ENCODE measurements at places on chromosomes 7 and 10. TPM values are rescaled to one million over a fixed set of nuclear protein-coding genes. Genes with fewer than 3 reads are reported as not detected.

NPTX2 gene
- total RNA-seq, result 0.97 TPM

TSPAN15 gene
- not detected for total RNA-seq

CYP2C19 gene
- total RNA-seq, result not detected

OR13A1 gene
- total RNA-seq, result not detected

ABCC2 gene
- total RNA-seq, result under 0.01 TPM

STAMBPL1 gene
- 22.4 TPM for total RNA-seq

LRRC18 gene
- not detected for total RNA-seq

FGFBP3 gene
- 0.32 TPM for total RNA-seq

TET1 gene
- 2.1 TPM for total RNA-seq

POLR2J gene
- total RNA-seq, result 15.5 TPM

ASZ1 gene
- not detected for total RNA-seq

MCMBP gene
- 53.7 TPM for total RNA-seq

SSC4D gene
- total RNA-seq, result not detected

- peaks cover 4% of the 10 kb centered on the region for H3K27me3 ChIP-seq
- no peaks in the 10 kb centered on the region for H3K4me1 ChIP-seq
- H3K4me3 ChIP-seq, result 0 out of 2 replicates have a peak overlapping the region, but pooled peaks have one; percentile 15
- no peak for DNase-seq
- H3K36me3 ChIP-seq, result no peaks in the 10 kb centered on the region
Observed at GRCh38 chr10:84257343-84258020, 12.6 kb downstream of the RGR start.

- DNase-seq, result no peak
- peak overlapping the region; percentile 99 for H3K4me3 ChIP-seq
- peaks cover 42% of the 10 kb centered on the region for H3K36me3 ChIP-seq
- H3K4me1 ChIP-seq, result peaks cover 16% of the 10 kb centered on the region
Observed at GRCh38 chr10:125721035-125721434, 1.5 kb downstream of the EDRF1 start.

DNA sequence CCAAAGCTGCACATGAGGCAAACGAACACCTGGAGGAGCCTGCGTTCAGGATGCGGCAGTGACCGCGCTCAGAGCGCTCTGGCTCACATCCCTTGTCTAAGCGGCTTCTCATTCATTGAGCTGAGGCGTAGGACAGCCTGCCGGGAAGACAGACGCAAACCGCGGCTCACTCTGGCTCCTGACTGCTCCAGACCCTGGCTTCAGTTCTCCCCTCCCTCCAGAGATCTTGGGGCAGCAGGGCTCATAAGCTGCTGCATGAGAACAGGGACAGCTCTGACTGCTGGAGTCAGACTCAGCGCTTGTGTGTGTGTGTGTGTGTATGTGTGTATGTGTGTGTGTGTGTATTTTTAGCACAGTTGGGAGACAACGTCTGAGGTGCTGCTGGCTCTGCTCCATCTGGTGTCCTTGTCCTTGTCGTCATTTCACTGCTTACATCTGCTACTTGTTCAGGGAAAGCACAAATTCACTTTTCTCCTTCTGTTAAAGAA lies 15.8 kb upstream of the LYZL2 start:
- H3K27ac ChIP-seq, result no peak overlapping the region
- H3K36me3 ChIP-seq, result no peaks in the 10 kb centered on the region
- no peaks in the 10 kb centered on the region for H3K27me3 ChIP-seq
- no peaks in the 10 kb centered on the region for H3K4me1 ChIP-seq

- no peaks in the 10 kb centered on the region for H3K36me3 ChIP-seq
- no peaks in the 10 kb centered on the region for H3K4me1 ChIP-seq
- peak; percentile 37 for DNase-seq
- H3K4me3 ChIP-seq, result no peak overlapping the region
- peak overlapping the region; percentile 31 for H3K27ac ChIP-seq
Observed at GRCh38 chr7:40843338-40843985, 708.7 kb downstream of the SUGCT start.

DNA sequence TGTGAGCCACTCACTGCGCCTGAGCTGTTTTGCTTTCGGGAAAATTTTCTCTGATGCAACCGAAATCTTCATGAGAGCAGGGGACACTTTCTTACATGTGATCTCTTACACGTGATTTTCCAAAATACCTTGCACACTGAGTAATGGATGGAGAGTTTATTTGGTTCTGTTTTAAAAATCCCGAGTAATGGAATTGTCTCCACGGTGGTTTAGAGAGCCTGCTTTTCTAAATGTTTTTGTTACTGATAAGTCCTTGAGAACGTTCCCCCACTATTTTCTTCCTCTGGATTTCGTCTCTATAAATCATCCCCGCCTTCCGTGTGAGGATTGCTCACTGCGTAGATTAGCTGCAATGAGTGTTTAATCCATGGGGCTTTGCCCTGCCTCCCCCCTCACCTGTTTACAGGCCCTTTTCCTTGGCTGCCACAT lies 25.7 kb downstream of the CAMK1D start:
- no peaks in the 10 kb centered on the region for H3K36me3 ChIP-seq
- no peak overlapping the region for H3K27ac ChIP-seq
- H3K27me3 ChIP-seq, result no peaks in the 10 kb centered on the region
- no peak for DNase-seq
- H3K4me1 ChIP-seq, result no peaks in the 10 kb centered on the region

GRCh38 chr10:86391986-86392722 lies 25.6 kb upstream of the GRID1 start:
- H3K36me3 ChIP-seq, result no peaks in the 10 kb centered on the region
- no peak overlapping the region for H3K27ac ChIP-seq
- no peak overlapping the region for H3K4me3 ChIP-seq
- no peak for DNase-seq
- H3K27me3 ChIP-seq, result peaks cover 43% of the 10 kb centered on the region

GRCh38 chr7:13949445-13949844 lies 40.0 kb downstream of the ETV1 start:
- no peaks in the 10 kb centered on the region for H3K36me3 ChIP-seq
- no peak overlapping the region for H3K27ac ChIP-seq
- no peak overlapping the region for H3K4me3 ChIP-seq
- H3K27me3 ChIP-seq, result no peaks in the 10 kb centered on the region
- H3K4me1 ChIP-seq, result peaks cover 14% of the 10 kb centered on the region
- no peak for DNase-seq

DNA sequence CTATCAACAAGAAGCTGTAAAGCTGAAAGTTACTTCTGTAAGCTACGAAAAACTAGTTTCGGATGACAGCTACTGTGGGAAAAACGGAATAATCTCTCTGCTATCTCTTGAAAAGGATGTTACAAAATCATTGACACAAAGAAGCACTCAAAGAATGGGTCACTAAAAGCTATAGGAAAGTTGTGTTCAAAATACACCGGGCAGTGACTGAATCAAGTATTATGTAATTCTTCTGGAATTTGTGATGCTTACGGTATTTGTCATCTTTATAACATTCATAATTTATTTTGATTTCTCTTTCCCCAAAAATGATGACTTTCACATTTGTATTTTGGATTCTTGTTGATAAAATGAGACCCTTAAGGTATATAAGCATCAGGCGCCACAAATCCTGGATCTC lies 112.1 kb upstream of the KLF6 start:
- H3K4me1 ChIP-seq, result peaks cover 35% of the 10 kb centered on the region
- peak overlapping the region; percentile 40 for H3K4me3 ChIP-seq
- peak overlapping the region; percentile 81 for H3K27ac ChIP-seq
- H3K36me3 ChIP-seq, result no peaks in the 10 kb centered on the region
- no peaks in the 10 kb centered on the region for H3K27me3 ChIP-seq
- peak; percentile 85 for DNase-seq

GRCh38 chr7:115133248-115133647 lies 211.4 kb downstream of the MDFIC start:
- no peaks in the 10 kb centered on the region for H3K27me3 ChIP-seq
- no peaks in the 10 kb centered on the region for H3K36me3 ChIP-seq
- H3K4me1 ChIP-seq, result no peaks in the 10 kb centered on the region
- DNase-seq, result no peak

DNA sequence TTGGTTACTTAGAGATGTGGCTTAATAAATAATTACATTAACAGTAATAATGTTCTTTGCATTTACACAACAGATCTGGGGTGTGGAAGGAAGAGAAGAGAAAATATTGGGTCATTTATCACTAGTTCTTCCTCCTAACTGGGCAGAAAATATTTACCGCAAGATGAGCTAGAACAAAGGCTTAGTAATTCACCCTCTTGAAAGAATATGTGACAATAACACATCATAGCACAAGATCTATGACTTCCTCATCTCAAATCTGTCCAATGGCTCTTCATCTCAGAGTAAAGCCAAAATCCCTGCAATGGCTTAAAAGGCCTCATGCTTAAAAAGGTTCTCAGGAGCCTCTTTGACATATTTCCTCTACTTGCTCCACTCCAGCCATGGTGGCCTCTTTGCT lies 178.6 kb downstream of the ZNF438 start:
- no peak overlapping the region for H3K4me3 ChIP-seq
- DNase-seq, result no peak
- H3K27ac ChIP-seq, result no peak overlapping the region
- H3K36me3 ChIP-seq, result no peaks in the 10 kb centered on the region
- no peaks in the 10 kb centered on the region for H3K27me3 ChIP-seq
- peaks cover 9% of the 10 kb centered on the region for H3K4me1 ChIP-seq

DNA sequence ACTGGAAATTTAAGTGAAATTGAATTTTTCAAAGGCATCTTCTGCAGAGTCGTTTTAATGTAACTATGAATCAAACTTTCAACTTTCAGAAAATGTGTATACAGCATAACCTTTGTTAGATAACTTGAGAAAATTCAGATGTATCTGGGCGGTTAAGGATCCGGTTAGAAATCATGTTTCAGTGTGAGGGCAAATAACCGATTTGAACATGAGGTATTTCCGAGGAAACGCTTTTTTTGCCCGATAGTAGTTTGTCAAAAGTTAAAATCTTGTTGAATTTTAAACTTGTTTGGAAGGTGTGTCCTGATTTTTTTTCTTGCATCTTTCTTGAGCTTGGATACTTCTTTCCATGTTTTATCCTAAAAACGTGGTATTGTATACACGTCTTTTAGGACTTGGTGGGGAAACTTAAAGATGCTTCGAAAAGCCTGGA lies 1.3 kb upstream of the BMI1 start:
- no peaks in the 10 kb centered on the region for H3K36me3 ChIP-seq
- H3K27ac ChIP-seq, result peak overlapping the region; percentile 71
- peak overlapping the region; percentile 72 for H3K4me3 ChIP-seq
- no peak for DNase-seq
- H3K27me3 ChIP-seq, result 0 out of 2 replicates have a peak, but pooled peaks cover 5% of the 10 kb centered on the region
- peaks cover 46% of the 10 kb centered on the region for H3K4me1 ChIP-seq

GRCh38 chr7:4479367-4480039 lies 202.6 kb upstream of the FOXK1 start:
- no peaks in the 10 kb centered on the region for H3K4me1 ChIP-seq
- DNase-seq, result peak; percentile 32
- H3K27me3 ChIP-seq, result no peaks in the 10 kb centered on the region
- H3K36me3 ChIP-seq, result no peaks in the 10 kb centered on the region

GRCh38 chr7:115015619-115016018 lies 93.7 kb downstream of the MDFIC start:
- H3K27me3 ChIP-seq, result no peaks in the 10 kb centered on the region
- peak; percentile 46 for DNase-seq
- peaks cover 8% of the 10 kb centered on the region for H3K4me1 ChIP-seq
- H3K4me3 ChIP-seq, result no peak overlapping the region

DNA sequence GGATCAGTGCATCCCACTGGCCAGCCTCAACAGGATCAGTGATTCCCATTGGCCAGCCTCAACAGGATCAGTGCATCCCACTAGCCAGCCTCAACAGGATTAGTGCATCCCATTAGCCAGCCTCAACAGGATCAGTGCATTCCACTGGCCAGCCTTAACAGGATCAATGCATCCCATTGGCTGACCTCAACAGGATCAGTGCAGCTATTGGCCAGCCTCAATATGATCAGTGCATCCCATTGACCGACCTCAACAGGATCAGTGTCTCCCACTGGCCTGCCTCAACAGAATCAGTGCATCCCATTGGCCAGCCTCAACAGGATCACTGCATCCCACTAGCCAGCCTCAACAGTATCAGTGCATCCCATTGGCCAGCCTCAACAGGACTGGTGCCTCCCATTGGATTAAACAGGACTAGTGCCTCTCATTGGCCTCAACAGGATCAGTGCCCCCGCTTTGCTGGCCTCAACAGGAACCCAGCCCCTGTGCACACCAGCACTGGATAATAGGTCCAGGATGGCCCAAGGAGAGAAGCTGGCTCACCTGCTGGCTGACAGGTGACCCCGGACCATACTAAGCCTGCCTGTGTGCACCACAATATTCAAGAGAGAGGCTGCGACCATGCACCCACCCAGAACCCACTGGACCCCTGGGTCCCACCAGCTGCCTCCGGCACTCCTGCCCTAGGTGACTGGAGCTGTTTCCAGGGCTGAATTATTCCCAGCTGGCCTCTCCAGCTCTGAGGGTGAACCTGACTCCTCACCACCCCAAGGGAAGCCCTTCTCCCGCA lies 59.9 kb downstream of the PDGFA start:
- no peak overlapping the region for H3K4me3 ChIP-seq
- no peaks in the 10 kb centered on the region for H3K36me3 ChIP-seq
- 0 out of 2 replicates have a peak, but pooled peaks cover 10% of the 10 kb centered on the region for H3K4me1 ChIP-seq
- DNase-seq, result no peak

DNA sequence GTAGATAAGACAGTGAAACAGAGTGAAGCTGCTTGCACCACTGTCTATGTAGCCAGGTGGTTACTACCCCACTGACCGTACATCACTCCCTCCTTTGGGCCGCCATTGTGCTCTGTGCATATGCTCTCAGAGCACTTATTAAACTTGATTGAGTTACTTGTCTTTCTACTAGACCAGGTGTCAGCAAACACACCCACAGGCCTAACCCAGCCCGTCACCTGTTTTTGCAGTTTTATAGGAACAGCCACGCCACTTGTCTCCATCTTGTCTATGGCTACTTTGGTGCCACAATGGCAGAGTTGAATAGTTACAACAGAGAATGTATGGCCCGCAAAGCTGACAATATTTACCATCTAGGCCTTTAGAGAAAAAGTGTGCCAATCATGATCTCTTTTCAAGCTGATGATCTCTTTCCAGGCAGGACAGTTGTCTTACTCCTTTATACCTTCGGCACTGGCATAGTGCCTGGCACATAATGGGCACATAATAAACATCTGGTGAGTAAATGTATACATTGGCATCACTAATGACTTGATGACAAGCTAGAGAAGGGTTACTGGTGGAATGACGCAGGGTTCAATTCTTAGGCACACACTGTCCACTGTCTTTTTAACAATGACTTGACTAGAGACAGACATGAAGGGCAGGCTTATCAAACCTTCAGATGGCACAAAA lies 36.7 kb downstream of the SORBS1 start:
- H3K4me3 ChIP-seq, result no peak overlapping the region
- H3K27me3 ChIP-seq, result no peaks in the 10 kb centered on the region
- H3K27ac ChIP-seq, result no peak overlapping the region
- no peaks in the 10 kb centered on the region for H3K36me3 ChIP-seq
- H3K4me1 ChIP-seq, result peaks cover 4% of the 10 kb centered on the region

GRCh38 chr10:5458949-5459747 lies 40.2 kb downstream of the CALML5 start:
- peaks cover 14% of the 10 kb centered on the region for H3K4me1 ChIP-seq
- peaks cover 52% of the 10 kb centered on the region for H3K36me3 ChIP-seq
- no peak overlapping the region for H3K4me3 ChIP-seq
- H3K27ac ChIP-seq, result no peak overlapping the region
- no peaks in the 10 kb centered on the region for H3K27me3 ChIP-seq

All from GM23248 (cell line).